GF-D8 (cell line): ENCODE measurements at places on chromosomes 4 and X.

DNA sequence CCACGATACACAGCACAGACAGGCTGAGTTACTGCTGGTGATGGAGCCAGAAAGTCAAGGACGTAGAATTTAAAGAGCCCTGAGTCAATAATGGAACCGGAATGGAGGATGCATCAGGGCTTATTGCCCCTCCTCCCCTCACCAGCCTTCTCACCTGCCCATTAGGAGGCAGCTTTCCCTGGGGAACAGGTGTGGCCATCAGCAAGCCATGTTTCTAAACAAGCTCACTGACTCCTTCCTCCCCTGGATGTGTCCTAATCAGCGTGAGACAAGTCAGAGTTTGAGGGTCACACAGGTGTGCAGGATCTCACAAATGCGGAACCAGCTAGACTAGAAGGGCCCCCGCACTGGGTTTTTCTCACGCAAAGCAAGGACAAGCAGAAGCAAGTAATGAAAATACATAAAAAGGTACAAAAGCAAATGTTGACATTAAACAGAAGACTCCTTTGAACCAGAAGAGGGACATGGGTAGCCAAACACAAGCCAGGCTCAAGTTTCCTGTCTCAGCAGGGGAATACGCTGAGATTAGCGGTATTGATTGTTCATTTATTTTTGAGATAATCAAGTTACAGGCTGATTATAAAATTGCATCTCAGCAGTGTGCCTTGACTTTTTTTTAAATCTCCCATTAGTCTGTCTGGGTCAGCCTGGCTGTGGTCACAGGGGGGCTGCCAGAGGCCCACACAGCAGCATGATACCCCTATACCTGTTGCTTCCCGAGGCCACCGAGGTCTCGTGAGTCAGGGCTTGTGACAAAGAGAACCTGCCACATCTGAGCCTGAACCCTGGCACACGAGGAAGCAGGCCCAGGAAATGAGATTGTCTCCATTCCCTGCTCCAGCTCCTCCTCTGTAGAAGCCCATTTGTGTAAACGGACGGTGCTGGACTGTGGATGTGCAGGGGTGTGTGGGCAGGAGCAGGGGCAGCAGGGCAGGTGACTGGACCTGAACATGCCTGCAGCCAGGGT is 37.4 kb downstream of the CCKAR start:
- DNase-seq = no peak

GRCh38 chrX:65545456-65545855 is 10.9 kb upstream of the LAS1L start:
- DNase-seq = no peak

DNA sequence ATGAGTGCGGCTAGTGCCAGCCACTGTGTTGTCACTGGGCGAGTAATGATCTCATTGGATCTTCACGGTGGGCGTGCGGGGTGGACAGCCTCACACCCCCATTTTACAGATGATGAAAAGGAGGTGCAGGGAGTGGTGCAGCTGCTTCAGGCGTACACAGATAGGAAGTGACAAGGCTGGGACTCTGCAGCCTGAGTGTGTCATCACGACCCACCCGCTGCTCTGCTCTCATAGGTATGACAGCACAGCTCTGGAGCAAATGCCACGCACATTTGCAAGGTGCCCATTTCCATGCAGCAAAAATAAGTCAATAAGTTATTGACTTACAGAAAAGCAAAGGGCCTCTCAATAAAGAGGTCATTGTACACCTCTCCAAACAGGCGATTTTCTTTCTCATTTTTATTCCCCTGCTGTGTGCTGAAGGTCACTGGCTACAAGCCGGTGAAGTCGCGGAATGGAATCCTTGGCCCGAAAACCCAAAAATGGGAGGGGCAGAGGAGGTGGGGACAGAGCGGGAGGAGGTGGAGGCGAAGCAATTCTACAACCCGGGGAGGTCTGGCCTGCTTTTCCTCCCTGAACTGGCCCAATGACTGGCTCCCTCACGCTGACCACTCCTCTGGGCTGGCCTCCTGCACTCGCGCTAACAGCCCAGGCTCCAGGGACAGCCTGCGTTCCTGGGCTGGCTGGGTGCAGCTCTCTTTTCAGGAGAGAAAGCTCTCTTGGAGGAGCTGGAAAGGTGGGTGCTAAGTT is at the start of gene SOD3:
Gene SOD3 (plus strand): TSS at position 658 of the 750 bp plus-strand sequence. CDS start 3,949 bp downstream, outside the sequence.
- no peak for DNase-seq

DNA sequence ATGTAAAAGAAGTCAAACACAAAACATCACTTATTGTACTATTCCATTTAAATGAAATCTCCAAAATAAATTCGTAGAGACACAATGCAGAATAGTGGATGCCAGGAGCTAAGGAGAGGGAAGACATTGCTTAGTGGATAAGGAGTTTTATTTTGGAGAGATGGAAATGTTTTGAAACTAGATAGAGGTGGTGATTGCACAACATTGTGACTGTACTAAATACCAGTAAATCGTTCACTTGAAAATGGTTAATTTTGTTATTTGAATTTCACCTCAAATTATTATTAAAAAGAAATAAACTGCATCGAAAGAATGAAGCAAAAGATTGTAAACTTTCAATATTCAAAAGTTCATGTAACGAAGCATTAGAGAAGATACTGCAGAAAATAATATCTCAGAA is 9.7 kb upstream of the ACSL4 start:
- DNase-seq = no peak

DNA sequence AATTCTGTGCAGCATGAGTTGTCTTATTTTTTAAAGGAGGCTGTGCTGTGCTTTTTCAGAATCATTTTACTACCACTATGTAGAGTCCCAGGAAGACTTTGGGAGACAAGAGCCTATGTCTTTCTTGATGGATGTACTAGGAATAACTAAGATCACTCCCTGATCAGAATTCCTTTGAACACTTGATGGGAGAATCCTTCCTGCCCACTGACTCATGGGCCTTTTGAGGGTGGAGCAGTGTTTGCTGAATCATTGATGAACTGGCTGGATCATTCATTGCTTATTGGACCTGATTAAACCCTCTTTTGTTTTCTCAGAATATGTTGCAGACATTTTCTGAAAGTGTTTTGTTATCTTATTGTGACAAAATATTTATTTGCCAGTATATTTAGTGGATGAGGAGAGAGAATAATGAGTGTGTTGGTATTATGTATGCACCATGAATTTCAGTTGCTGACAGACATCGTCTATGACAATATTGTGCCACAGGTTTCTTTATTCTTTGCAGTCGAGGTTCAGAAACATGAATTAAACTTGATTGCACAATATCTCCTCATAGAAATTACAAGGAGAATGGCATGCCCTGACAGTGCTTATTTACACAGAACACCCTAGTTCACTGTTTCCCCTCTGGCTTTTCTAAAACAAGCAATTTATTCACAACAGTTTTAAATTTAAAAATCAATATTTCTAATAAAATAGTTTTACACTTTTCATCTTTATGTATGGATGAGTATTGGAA is 36.3 kb downstream of the POU4F2 start:
- no peak for DNase-seq

GRCh38 chr4:138090150-138090917 is 151.8 kb downstream of the SLC7A11 start:
- peak; percentile 14 for DNase-seq

- DNase-seq = no peak
These were observed 14.3 kb upstream of the AWAT1 start for GRCh38 chrX:70219938-70220764.

- no peak for DNase-seq
These were observed 821.1 kb downstream of the PCDH19 start for GRCh38 chrX:99588936-99589335.

DNA sequence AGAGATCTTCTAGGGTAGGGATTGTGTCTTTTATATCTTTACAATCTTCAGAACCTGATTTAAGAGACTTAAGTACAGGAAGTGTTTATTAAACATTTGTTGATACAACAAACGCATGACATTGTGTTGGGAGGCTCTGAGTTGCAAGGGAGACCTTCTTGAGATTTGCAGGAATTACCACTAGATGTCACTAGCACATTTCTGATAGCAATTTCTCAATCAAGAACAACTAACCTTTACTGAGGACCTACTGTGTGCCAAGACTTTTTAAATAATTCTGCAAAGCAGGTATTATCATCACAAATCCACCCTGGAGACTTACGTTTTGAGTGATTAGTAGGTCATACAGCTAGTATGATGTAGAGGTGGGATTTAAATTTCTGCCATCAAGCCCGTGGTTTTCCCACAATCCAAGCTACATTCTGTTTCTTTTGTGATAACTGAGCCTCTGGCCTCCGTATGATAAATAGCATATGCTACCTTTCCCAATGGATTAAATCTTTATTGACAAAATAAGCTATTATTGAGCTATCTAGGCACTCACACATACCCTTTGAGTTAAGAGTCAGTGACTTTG is 986.0 kb downstream of the CCSER1 start:
- no peak for DNase-seq

- DNase-seq = no peak
These were observed 19.1 kb upstream of the CXCL6 start for GRCh38 chr4:73817341-73817740.

GRCh38 chr4:6011686-6012085 is 6.5 kb downstream of the C4orf50 start:
- DNase-seq = peak; percentile 13

- DNase-seq = no peak
These were observed 562.0 kb downstream of the SMARCA1 start for GRCh38 chrX:128961290-128961689.

DNA sequence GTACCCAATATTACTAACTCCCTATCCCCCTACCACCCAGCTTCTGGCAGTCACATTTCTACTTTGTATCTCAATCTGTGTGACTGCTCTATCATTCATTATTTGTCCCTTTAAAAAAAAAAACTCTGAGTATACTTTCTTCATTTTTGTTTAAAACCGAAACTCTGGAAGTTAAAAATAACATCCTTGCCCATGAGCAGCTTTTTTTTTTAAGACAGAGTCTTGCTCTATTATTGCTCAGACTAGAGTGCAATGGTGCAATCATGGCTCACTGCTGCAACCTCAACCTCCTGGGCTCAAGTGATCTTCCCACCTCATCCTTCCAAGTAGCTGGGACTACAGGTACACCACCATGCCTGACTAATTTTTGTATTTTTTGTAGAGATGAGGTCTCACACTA is 15.8 kb downstream of the UBE2K start:
- DNase-seq = no peak

DNA sequence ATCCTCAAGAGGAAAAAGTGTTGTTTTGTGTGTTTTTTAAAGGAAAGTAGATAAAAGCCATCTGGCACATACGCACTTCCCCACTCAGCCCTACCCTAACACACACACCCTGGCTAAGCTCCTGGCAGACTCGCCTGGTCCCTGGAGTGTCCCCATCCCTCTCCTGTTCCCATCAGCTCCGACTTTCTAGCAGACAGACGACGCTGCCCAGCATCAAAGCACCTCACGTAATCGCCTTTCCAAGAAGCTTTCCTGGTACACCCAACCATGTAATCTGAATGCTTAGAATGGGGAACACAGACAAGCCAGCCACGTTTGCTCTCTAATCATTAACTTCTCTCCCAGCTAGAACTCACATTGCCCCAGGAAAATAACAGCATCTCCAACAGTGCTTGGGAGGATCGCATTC is 116.2 kb downstream of the AFAP1 start:
- DNase-seq = no peak

GRCh38 chrX:137234651-137235402 is 201.0 kb upstream of the GPR101 start:
- DNase-seq = no peak

DNA sequence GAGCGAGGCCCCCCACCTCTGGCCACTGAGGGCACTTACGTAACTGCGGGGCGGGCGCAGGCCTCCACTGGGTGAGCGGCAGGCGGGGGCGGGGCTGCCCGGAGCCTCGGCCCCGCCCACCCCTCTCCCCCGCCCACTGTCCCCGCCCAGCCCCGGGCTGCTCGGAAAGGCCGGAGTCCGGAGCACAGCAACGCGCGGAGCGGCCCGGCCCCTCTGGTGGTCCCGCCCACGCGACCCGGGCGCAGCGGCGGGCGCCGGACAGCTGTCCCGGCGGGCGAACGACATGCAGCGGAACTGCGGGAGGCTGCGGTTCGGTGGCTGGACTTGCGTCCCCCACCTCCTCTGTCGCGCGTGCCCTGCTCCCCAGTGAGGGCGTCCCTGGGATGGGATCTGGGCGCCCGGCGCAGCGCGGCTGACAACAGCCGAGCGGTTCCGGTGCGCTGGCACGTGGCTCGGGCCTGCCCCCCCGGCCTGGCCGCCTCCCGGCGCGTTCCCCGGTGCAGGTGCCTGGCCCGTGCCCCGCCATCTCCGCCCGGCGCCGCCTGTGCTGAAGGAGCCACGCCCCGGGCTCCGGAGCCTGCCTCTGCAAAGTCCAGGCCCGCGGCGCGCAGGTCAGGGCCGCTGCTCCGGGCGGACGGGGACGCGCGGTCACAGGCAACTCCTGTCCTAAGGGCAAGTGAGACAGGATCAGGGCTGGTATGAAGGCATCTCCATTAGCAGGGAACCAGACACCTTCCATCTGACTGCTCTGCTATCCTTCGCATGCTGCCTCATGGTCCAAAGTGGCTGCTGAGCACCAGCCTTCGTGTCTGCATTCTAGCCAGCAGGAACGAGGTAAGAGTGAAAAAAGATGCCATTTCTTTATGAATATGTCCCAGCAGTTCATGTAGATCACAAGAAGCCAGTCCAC is 21.8 kb upstream of the JAKMIP1 start:
- no peak for DNase-seq

DNA sequence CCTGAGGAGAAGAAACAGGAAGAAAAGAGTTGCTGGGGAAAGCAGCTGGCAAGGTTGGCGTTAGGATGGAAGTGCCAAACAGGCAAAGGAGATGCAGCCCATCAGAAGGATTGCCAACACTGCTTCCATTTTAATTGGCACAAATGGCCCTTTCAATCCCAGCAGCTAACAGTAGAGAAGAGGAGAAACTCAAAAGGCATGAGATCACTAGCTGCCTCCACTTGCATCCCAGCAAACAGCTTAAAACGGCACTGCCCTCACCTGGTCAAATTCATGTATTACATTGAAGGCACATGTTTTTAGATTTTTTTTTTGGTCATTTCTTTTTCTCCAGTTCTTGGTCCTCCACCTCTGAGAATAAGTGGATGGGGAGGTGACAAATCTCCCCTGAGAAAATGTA is 14.9 kb upstream of the LOC101059915 start:
- DNase-seq = peak; percentile 2

GRCh38 chr4:38400946-38401345 is 263.1 kb upstream of the KLF3 start:
- no peak for DNase-seq

DNA sequence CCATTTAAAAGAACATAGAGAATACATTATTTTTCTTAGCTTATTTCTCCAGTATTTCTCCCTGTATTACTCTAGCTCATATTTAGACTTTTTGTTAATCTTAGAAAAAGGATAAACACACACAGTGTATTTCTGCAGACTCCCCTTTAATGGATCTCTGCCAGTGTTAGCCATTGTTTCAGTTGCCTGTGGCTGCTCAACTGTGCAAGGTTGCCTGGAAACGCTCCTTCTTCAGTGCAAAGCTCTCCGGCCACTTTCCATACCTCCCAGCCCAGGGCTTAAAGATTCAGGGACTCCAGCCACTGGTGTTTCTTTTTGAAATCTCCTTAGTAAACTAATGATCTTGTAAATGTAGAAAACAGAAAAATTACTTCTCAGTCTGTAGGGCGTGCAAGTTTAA is 104.9 kb downstream of the SLIT2 start:
- no peak for DNase-seq
